Mesothelial cell of epicardium (in vitro differentiated cells): ENCODE measurements at places on chromosomes 16 and 17.

- DNase-seq, result no peak
Observed at GRCh38 chr17:68019336-68019674, 16.2 kb upstream of the KPNA2 start.

DNA sequence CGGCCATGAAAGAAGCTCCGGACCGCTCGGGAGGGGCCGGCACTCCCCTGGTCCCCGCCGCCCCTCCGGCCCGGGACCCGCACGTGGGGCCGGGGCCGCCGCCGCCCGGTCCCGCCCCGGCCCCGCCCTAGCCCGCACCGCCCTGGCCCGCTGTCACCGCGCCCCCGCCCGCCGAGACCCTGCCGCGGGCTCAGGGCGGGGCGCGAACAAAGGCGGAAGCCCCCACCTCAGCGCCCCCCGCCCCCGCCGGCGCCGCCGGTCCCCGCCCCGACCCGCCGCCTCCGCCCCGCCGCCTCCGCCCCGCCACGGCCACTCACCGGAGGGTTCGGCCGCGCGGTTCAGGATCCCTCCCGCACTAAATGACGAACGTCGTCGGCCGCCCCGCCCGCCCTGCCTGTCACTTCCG, at the start of gene ARHGDIA:
Gene ARHGDIA (minus strand): TSS at position 357 of the 406 bp plus-strand sequence. CDS start 1,407 bp downstream, outside the sequence.
- no peak for DNase-seq

GRCh38 chr16:48091117-48091516, 64.7 kb downstream of the ABCC12 start:
- DNase-seq, result no peak

GRCh38 chr17:59165933-59166342, 10.4 kb downstream of the PRR11 start:
- no peak for DNase-seq

DNA sequence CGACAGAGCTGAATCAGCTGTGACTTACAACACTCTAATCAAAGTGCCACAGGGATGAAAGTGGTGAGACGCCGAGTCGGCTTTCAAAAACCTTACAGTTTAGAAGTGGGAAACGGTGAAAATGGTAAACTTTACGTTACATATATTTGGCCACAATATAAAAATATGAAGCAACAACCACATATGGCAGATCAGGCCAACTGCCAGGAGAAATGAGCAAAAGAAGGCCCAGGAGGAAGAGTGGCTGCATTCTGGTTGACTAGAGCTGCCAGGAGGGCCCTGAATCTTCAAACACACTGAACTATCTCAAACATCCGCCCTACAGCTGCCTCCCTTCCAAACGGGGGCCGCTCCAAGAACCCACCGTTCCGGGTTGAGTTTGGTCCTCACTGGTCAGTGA, 56.3 kb downstream of the MRM3 start:
- DNase-seq, result no peak

DNA sequence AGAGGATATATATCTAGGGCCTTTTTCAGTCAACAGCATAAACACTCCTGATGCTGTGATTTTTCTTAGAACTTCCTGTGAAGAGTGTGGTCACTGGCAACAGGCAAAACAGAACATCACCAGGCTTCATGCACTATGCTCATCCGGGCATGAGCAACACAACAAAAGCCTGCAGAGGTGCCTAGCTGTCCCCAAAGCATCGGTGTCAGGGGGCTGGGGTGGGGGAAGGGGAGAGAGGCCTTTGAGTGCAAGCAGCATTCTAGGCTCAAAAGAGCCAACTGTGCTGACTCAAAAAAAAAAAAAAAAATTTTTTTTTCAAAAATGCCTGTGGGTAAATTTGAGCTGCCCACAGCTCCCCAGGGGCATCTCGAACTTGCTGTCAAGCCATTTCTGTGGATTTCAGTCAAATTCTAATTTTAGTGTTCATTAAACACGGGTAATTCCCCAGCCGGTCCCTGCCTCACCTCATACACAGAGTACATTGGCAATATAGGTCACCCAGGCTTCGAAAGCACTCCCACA, 194.6 kb upstream of the DYNLRB2 start:
- no peak for DNase-seq

DNA sequence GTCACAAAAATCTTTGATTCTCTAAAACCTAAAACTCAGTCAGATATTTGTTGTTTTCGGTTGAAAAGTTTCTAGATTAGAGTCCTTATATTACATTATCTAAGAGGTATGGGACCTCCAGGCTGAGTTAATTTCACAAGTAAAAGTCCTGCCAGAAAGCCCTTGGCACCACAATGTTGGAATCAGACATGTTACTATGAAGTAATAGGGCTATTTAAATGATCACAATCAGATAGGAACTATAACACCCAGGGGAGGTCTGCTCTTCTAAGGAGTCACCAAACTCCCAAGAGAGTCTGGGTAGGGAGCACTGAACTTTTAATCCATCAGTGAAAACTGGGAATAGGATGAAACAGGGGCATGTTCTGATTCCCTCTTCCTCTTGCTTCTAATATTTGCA, 54.2 kb downstream of the WIPI1 start:
- no peak for DNase-seq

DNA sequence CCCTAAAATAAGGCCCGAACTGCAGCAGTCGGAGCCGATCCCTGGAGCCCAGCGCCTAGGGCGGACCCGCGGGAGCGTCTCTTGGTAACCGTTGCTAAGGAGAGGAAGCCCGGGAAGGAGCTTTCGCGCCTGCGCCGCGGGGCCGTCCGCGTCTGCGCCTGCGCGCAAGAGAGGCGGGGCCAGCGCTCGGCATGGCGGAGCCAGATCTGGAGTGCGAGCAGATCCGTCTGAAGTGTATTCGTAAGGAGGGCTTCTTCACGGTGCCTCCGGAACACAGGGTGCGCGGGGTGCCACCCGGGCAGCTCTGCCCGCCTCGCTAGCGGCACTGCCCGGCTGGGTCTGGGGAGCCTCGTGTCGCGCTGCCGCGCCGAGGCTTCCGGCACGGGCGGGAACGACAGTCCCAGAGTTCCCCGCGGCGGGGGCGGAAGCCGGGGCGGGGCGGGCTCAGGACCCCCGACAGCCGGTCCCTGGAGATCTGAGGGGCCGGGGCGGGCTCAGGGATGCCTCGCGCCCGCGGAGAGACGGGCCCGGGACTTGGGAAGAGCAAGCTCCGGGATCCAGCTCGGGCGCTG, at the start of gene CDK10:
Gene CDK10 (plus strand): TSS at position 170 of the 572 bp plus-strand sequence. CDS start 22 bp downstream, at position 192.
- peak; percentile 82 for DNase-seq

GRCh38 chr17:74163271-74163821, 40.1 kb upstream of the RPL38 start:
- peak; percentile 24 for DNase-seq

DNA sequence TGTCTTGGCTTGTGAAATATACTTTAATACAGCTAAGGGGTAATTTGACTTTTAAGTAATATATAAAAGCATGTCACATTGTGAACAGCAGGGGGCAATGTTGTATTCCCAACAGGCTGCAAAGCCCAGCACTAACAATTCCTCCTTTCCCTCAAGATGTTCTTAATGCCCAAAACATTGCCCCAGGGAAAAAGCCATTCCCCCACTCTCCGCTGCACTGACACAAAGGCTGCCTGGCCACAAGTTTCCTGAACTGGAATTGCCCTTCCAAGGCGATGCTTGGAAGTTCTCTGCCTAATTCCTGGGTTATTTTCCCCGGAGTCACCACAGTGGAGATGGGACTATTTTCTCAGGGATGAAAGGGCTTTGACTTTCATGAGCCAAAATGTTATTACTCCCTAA, 27.2 kb downstream of the CLEC16A start:
- peak; percentile 53 for DNase-seq

GRCh38 chr17:79919164-79919585, 79.9 kb upstream of the CBX4 start:
- no peak for DNase-seq

DNA sequence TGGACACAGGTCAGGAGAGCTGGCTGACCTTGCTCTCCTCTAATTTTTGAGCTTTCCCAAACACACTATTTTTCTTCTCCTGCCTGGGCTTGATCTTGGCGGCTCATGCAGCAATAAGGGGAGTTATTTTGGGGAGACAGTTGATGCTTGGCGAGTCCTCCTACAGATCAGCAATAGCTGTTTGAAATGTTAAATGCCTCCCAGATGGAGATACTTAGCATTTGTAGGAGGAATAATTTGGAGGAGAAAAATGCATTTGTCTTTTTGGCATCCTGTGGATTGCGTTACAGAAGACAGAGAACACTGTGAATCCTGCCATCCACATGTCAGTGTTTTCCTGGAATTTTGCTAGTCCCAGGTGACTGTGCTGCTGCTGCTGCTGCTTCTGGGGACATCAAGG, 328.0 kb upstream of the XYLT1 start:
- DNase-seq, result no peak

- no peak for DNase-seq
Observed at GRCh38 chr16:2324296-2324859, 16.1 kb downstream of the ABCA3 start.

DNA sequence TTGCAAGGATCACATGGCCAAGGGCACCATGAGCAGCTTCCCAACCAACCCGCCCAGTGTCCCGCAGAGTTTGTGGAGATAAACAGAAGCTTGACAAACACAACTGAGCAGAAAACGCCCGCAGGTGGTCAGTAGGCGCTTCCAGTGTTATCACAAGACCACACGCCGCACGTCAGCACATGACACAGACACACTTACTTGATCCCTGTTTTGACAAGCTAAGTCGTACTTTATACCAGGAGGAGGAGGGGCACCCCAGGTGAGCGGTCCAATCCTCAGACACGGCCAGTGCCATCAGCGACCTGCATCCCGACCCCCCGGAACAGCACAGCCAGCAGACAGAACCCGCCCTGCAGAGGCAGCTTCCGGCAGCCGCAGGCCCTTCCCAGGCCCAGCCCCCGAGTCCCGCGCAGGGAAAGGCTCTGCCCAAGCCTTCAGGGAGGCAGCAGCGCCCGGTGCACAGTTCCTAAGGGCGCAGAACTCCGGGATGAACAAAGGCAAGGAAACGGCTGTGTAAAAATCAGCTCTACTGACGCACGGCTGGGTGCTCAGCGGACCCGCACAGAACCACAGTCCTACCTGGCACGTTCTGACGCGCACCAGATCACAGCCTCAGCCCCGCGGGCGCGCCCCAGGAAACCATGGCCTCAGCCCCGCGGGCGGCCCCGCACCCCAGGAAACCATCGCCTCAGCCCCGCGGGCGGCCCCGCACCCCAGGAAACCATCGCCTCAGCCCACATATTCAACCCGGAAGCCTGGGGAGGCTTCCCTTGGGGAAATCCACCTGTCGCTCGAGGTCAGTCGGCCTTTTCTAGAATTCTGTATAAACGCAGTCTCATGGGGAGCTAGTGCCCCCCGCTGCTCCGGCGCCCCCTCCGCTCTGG, 27.8 kb downstream of the AXIN1 start:
- no peak for DNase-seq
